ENCODE measurements at places on chromosomes 7 and 10. TPM values are rescaled to one million over a fixed set of nuclear protein-coding genes. Genes with fewer than 3 reads are reported as not detected.

ADCY1 gene
- 0.54 TPM for polyA plus RNA-seq

GPR26 gene
- not detected for polyA plus RNA-seq

PON3 gene
- polyA plus RNA-seq = not detected

ZNF485 gene
- 3.9 TPM for polyA plus RNA-seq

WNT8B gene
- 0.28 TPM for polyA plus RNA-seq

PTPRN2 gene
- 3.9 TPM for polyA plus RNA-seq

CUBN gene
- polyA plus RNA-seq = 2.4 TPM

SPDYE8 gene
- polyA plus RNA-seq = not detected

TAS2R40 gene
- polyA plus RNA-seq = not detected

PLXNA4 gene
- polyA plus RNA-seq = 3.0 TPM

SUN3 gene
- polyA plus RNA-seq = 0.12 TPM

TUBB8 gene
- polyA plus RNA-seq = 0.13 TPM

CAMK2B gene
- polyA plus RNA-seq = 0.10 TPM

CTNNA3 gene
- polyA plus RNA-seq = not detected

ABCA13 gene
- polyA plus RNA-seq = not detected

CPA4 gene
- 243 TPM for polyA plus RNA-seq

LMOD2 gene
- not detected for polyA plus RNA-seq

FFAR4 gene
- polyA plus RNA-seq = not detected

RAPGEF5 gene
- polyA plus RNA-seq = 1.8 TPM

COL13A1 gene
- polyA plus RNA-seq = 21.0 TPM
